HCT116 (cell line): ENCODE measurements at places on chromosomes 6 and 20.

DNA sequence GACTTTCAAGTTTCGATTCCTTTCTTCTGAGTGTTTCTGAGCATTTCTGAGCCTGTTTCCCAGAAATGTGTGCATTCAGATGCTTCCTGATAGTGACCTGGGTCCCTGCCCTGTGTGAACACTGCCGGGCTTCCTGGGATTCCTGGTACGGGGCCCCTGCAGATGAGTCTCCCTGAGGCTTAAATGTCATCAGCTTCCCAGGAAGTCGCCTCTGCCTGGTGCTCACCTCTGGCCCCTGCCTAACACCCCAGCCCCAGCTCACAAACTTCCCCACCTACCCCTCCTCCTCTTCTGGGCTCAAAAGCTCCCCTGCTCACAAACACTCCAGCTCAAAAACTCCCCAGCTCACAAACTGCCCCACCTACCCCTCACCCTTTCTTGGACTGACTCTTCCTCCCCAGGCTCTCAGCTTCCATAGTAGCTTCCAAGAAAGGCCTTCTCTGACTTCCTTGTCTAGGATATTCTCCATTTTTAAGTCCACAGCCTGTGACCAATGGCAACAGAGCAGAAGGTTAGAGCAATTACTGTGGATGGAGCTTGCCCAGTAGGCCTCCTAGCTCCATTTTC, 42.0 kb downstream of the TGM2 start:
- DNase-seq, result no peak

DNA sequence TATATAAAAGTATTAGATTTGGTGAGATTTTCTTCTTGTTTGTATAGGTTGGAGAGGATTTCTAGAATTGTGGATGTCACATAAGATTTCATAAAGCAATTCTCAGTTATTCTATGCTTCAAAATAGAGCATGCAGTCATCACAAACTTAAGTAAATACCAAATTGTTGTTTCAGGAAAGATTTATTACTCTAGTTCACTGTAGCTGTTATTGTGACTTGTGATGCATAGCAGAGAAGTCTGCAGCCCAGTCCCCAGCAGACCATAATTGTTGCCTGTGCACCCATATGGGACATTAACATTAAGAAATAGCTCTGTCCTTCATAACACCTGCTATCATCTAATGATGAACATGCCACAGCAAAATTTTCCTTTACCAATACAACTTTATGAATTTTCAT, 228.0 kb upstream of the FAM83B start:
- no peak for DNase-seq

GRCh38 chr6:79468587-79468986, 68.6 kb downstream of the LCA5 start:
- no peak for DNase-seq

GRCh38 chr6:89111933-89112332, 5.9 kb downstream of the SRSF12 start:
- DNase-seq, result peak; percentile 10

GRCh38 chr6:110822249-110822648, 7.0 kb upstream of the CDK19 start:
- no peak for DNase-seq

GRCh38 chr6:128161839-128162238, 261.0 kb upstream of the THEMIS start:
- DNase-seq, result no peak

GRCh38 chr20:44666066-44666465, 14.6 kb upstream of the ADA start:
- no peak for DNase-seq

GRCh38 chr6:99270826-99271225, 78.6 kb downstream of the FAXC start:
- DNase-seq, result no peak

DNA sequence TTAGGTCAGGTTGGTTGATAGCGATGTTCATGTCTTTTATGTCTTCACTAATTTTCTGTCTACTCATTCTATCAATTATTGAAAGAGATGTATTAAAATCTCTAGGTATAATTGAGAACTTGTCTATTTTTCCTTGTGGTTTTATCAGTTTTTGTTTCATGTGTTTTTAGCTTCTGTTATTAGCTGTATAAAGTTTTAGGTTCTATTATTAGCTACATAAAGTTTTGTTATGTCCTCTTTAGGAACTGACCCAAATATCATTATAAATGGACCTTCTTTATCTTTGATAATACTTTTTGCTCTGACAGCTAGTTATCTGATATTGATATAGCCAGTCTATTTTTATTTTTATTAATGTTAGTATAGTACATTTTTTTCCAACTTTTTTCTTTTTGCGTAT, 92.4 kb upstream of the TMEM170B start:
- DNase-seq, result no peak

GRCh38 chr6:45746046-45746445, 269.6 kb downstream of the CLIC5 start:
- no peak for DNase-seq

GRCh38 chr6:5490501-5491069, 229.3 kb downstream of the FARS2 start:
- no peak for DNase-seq

DNA sequence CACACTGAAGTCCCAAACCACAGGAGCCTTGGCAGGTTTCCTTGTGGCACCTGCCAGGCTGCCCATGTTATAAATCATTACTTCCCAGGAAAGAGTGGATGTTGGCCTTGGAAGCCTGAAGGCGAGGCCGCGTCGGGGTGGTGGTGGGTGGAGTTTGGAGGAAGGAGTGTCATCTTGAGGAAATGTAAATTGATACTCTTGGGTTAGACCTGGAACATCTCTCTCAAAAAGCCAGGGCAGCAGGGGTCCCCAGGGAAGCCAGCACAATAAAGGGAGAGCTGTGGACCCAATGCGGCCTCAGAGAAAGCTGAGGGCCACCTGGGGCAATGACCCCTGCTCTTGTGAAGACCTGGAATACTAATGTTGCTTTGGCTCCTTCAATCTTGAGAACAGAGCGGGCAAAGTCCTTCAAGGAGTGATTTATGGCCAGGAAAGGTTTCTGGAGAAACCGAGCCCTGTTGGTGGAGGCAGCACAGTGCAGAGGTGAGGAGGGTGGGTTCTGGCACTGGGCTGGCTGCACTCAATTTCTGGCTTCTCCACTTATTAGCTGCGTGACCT, 26.3 kb upstream of the TRAF3IP2 start:
- DNase-seq, result no peak

DNA sequence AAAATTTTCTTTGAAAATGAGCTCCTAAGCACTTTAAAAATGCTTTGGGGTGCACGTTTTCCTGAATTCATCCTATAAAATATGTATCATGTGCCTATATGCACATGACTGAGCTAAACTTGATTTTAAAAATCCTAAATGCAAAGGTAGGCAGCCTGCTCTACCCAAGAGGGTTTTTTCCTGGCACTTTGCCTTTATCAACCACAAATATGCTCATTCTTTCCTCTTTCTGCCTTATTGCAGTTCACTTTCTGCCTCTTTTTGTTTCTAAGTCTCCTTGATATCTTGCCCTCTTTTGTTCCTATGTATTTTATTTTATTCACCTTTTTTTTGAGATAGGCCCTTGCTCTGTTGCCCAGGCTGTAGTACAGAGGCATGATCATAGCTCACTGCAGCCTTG, 229.3 kb downstream of the GRM1 start:
- DNase-seq, result no peak

DNA sequence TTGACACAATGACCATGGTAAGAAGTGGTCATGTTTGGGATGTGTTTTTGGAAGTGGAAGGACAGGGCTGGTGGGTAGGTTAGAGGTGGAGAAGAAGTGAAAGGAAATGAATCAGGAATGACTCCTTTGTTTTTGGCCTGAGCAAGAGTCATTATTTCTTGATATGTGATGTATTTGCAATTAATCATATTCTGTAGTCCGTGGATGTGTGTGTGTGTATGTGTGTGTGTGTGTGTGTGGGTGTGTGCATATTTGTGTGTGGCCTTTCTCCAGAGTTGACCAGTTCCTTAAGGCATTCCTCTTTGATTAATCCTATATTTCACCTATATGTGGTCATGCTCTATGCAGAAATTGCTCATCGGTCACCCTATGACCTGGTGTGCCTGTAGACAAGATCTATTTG, 130.7 kb downstream of the UTRN start:
- DNase-seq, result no peak

DNA sequence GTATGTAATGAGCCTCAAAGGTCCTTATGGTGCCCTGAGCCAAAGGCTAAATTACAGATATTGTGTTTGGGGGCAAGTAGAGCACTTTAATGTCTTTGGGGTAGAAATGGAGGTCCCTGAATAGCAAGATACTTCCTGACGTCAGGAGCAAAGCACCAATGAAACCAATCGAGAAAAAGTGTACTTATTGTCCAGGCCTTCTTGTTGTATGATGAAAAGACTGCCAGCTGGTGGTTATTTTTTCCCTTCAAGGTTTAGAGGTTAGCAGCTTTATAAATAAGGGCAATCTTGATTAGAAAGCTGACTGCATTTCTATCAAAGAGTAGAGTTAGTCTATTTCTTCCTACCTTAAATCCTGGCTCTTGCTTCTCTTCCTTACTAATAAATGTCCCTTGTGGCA, 76.1 kb upstream of the HSF2 start:
- DNase-seq, result no peak

DNA sequence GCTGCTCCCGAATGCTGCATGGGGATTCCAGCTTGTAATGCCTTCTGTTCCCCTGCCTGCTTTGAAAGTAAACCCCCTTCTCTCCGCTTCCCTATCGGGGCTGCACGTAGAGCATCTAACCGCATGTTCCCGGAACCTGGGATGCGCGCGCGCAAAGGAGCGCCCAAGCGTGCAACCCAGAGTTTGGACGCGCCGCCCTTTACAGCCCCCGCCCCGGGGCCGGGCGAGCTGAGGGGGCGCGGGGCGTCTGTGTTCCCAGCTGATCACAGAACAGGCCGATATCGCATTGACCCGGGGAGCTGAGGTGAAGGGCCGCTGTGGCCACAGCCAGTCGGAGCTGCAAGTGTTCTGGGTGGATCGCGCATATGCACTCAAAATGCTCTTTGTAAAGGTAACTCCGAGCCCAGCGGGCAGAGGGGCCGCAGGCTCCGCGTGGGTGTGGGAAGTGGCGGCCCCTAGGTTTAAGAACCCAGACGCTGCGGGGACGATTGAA, 1.4 kb downstream of the LAMP5 start:
- no peak for DNase-seq

DNA sequence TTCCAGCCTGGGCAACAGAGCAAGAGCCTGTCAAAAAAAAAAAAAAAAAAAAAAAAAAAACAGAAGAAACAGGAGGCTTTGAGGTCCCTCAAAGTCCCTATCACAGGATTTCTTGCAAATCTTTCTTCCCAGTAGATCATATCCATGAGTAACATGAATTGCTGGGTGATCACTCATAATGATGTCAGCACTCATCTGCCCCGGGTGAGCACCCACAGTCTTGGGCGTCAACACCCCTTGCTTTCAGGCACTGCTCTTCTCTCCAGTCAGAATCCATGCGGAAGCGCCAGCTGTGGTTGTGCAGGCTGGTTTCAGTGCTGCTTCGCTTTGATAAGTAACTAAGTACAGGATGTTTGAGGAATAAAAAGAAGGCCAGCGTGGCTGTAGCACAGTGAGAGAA, 40.2 kb upstream of the INSM1 start:
- DNase-seq, result no peak

DNA sequence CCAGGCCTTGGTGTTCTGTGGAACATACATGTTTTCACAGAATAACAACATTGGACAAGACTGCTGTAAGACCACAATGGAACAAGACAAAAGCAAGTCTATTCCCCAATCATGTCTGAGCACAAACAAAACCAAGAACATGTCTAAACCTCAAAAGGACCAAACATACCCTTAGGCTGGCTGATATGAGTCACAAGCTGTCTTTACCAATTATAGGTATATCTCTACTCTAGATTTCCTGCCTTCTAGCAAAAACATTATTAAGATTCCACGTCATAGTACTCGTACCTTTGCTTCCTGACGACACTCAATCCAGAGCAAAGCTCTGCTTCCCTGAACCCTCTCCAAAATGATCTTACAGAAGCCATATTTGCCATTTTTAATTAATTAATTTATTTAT, 15.4 kb upstream of the L3MBTL1 start:
- no peak for DNase-seq

GRCh38 chr6:74199215-74199915, 503.4 kb downstream of the CD109 start:
- no peak for DNase-seq

GRCh38 chr6:167130008-167130677, 7.2 kb downstream of the CCR6 start:
- no peak for DNase-seq

DNA sequence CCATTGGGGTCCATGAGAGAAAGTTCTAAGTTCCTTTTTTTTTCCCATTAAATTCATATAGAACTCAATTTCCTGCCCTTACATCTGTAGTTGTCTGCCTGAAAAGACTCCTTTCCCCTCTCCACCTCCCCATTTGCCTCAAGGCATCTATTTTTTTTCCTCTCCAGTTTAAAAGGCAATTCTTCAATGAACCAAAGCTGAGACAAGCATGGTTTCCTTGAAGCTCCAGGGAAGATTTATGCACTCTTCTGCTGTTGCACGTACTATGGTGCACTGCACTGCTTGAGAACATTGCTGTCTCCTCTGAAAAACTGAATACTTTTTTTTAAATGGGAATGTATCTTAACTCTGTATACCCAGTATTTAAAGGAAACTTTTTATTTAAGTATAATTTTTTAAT, 465.2 kb downstream of the CD83 start:
- DNase-seq, result no peak

GRCh38 chr6:50264995-50265571, 215.4 kb upstream of the DEFB112 start:
- no peak for DNase-seq

GRCh38 chr20:36992802-36993334, 41.4 kb upstream of the SAMHD1 start:
- no peak for DNase-seq

- DNase-seq, result no peak
Measured at GRCh38 chr6:17432356-17432755, 39.0 kb downstream of the CAP2 start.
